ENCODE measurements at places on chromosomes 1 and 21.

- DNase-seq, result no peak
Observed at GRCh38 chr1:12556368-12556930, 61.6 kb downstream of the DHRS3 start.

GRCh38 chr1:181319907-181320306 is 163.4 kb upstream of the CACNA1E start:
- DNase-seq, result no peak

GRCh38 chr21:15001857-15002606 is 62.8 kb downstream of the NRIP1 start:
- no peak for DNase-seq

DNA sequence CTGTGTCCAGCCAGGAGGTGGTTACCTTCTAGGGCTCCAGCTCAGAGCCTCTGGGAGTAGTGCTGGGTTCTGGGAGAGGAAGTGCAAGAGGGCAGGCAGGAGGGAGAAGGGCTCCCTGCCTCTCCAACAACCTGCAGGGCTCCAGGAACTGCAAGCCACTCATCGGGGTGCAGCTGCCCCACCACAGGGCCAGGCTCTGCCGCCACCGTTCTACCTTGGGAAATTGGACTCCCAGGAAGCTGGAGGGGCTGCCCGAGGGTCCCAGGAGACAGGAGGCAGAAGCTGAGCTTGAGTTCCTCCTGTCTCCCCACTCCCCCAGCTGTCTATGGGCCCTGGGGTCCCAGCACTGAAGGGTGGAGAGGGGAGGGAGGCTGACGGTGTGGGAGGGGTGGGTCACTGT is 7.4 kb upstream of the PRDM16 start:
- no peak for DNase-seq

All from Panc1 (cell line).